ENCODE measurements at places on chromosomes 13 and 19. TPM values are rescaled to one million over a fixed set of nuclear protein-coding genes. Genes with fewer than 3 reads are reported as not detected.
A peak's percentile ranks its signal among the peaks of the same experiment; 100 is the strongest.

GRCh38 chr19:41319500-41320184 lies 9.7 kb downstream of the CCDC97 start:
- no peak for DNase-seq

Gene DACH1
- 0.01 TPM for polyA plus RNA-seq

DNA sequence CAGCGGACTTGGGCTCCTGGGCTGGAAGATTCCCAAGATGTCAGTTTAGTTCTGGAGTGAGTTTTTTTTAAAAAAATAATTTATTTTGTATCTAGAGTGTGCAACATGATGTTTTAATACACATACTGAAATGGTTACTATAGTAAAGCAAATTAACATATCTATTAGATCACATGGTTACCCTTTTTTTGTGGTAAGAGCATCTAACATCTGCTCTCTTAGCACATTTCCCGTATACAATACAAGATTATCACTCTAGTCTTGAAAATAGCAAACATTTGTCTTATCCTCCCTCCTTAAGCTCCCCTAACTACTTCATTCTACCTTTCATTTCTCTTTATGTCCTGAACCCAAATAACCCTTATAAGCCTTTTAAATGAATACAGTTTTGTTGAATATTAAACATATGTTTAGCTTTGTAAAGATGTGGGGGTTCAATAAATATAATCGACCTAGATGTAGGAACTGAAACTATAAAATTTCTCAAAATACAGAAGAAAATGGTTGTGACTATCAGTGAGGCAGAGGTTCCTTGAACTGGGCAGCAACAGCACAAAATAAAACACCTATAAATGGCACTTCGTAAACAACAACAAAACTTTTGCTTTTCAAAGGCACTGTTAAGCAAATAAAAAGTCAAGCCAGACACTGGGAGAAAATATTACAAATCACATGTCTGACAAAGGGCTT lies 466.6 kb downstream of the FGF9 start:
- no peak for DNase-seq

DNA sequence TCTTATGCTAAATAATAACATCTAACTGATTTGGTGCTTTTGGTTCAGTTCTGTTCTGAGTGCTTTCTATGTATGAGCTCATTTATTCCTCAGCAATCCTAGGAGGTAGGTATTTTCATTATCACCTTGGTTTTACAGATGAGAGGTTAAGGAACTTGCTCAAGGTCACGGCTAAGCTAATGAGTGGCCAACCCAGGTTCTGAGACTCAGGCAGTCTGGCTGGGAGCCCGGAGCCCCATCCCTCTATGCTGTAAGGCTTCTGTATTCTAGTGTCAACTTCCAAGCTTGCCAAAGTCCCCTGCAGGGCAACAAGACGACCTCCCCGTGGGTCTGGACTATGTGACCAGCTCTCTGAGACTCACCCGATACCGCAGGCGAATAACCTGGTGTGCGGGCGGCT lies 60.5 kb downstream of the PARP4 start:
- DNase-seq: no peak

GRCh38 chr13:97460004-97460775 lies 26.2 kb downstream of the RAP2A start:
- DNase-seq: no peak

DNA sequence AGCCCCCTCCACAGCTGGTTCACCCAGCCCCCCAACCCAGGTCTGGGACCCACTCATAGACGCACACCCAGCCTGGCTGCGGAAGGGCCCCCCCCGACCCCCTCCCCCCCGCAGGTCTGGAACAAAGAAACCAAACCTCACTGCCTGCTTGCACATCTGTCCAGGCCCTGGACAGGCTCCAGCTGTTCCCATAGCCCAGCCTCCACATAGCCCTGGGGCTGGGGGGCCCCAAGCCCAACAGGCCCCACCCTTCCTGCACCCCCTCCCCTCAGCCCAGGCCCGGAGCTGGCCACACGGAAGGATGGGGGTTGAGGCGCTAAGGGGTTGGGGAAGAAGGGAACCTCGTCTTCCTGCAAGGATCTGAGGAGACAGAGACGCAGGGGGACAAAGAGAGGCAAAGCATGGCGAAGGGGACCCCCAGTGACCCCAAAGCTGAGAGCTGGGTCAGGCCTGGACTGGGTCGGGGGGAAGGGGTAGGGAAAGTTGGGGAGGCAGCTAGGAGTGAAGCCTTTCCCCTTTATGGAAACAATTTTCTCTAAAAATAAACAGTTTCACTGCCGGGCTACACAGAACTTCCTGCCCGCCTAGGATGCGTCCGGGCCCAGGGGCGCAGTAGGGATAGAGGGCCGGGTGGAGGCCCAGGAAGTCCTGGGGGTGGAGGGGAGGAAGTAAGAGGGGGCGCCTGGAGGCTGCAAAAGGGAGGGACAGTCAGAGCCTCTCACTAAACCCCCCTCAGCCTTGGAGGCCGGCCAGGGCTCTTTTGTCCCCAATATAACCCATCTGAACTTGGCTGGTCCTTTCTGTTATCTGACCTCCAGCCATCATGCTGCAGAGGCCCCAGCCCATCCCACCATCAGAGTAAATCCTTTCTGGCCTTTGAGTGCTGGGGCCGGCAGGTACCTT lies 2.4 kb downstream of the KANK2 start:
- no peak for DNase-seq

GRCh38 chr19:36245210-36246005 lies 30.5 kb downstream of the ZNF146 start:
- DNase-seq: no peak

Gene ZNF547
- 3.5 TPM for polyA plus RNA-seq

DNA sequence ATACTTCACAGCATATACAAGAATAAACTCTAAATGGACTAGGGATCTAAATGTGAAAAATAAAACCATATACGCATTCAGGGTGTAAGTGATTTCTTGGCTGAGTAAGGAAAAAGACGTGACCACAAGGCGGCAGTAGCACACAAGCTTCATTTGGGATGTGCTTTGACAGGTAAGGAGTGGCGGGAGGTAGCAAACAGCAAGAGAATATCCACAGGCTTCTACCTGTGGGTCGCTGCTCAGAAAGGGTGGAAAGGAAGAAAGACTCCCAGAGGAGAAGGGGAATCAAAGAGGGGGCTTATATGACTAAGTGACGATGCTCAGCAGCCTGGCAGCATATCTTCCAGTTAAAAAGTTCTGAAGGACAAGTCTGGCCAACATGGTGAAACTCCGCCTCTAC lies 2.5 kb upstream of the ZNF121 start:
- no peak for DNase-seq

GRCh38 chr19:5631567-5632240 lies 8.8 kb downstream of the SAFB start:
- DNase-seq: no peak

Gene TPTE2
- not detected for polyA plus RNA-seq

- no peak for DNase-seq
Observed at GRCh38 chr19:3157096-3157845, 21.3 kb upstream of the S1PR4 start.

GRCh38 chr19:28961772-28962500 lies 251.0 kb downstream of the UQCRFS1 start:
- DNase-seq: peak; percentile 63

GRCh38 chr19:5498830-5499550 lies 43.8 kb downstream of the ZNRF4 start:
- DNase-seq: no peak

DNA sequence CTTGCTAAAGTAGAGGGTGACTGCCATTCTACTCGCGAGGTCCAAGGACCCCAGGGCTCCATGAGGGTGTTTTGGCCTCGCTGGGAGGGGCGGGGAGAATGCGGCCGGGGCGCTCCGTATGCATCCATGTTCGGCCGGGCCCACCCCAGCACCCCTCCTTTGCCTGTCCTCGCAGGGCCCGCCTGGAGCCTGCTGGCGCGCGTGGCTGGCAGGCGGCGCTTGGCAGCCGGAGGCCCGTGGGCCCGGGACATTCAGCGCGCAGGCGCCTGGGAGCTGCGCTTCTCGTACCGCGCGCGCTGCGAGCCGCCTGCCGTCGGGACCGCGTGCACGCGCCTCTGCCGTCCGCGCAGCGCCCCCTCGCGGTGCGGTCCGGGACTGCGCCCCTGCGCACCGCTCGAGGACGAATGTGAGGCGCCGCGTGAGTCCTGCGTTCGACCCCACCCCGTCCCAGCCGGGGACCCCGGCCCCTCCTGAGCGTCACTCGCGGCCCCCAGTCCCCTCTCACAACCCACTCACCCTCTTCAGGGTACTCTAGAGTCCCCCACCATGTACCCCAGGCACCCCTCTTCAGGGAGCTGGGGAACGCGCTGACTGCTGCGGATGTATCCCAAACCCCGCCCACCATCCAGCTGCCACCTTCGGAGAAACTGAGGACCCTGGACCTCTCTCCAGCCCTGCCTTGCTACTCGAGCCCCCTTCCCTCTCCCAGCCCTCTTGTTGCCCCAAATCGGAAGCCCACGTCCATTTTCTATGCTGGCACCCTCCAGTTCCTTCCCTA lies 4.1 kb downstream of the DLL3 start:
- no peak for DNase-seq

Gene ZNF665
- polyA plus RNA-seq: 3.5 TPM

Gene ODAD3
- polyA plus RNA-seq: 0.38 TPM

GRCh38 chr13:87903553-87903952 lies 232.4 kb downstream of the SLITRK5 start:
- no peak for DNase-seq

DNA sequence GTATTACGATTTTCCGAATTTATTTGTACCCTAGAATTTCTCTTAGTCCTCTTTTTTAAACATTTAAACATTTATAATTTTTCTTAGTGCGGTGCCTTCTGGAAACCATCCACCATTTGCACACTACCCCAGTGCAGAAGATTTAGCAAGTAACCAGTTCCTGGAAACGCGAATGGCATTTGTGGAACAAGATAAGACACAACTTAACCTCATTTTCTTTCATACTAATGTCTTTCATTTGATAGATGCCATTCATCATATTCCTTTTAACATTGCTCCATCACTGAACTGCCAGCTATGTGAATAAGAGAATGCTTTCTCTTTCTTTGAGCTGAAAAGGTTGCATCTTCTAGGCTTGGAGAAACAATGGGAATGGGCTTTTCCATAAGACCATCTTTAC lies 6.8 kb downstream of the FRY start:
- DNase-seq: no peak

Gene PCDH9
- polyA plus RNA-seq: 2.3 TPM

GRCh38 chr13:20161275-20161950 lies 561 bp upstream of the GJA3 start:
- no peak for DNase-seq

DNA sequence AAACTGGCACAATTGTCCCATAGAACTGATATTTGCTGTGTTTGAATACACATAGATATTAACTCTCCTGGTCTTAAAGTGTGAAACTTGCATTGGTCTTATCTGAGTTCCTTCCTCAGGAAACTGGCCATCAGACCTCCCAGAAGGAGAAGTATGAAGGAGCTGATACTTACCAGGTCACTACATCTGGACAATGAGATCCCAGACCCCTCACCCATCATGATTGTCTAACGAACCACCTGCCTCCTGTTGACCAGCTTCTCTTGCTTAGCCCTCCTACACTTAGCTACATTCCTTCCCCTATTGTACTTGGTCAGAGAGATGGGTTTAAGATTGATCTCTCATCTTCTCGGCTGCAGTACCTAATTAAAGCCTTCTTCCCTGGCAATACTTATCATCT lies 413.3 kb downstream of the KCTD12 start:
- DNase-seq: no peak

Gene PALM3
- 0.17 TPM for polyA plus RNA-seq
